Forelimb muscle (tissue), 1 donor: ENCODE measurements at places on chromosomes 5 and 9. TPM values are rescaled to one million over a fixed set of nuclear protein-coding genes. Genes with fewer than 3 reads are reported as not detected.

- DNase-seq: no peak
Observed at GRCh38 chr5:73901455-73901854, 275.5 kb downstream of the ARHGEF28 start.

The PCDHGB5 gene
- polyA plus RNA-seq: 3.1 TPM

The SLC1A1 gene
- 0.22 TPM for polyA plus RNA-seq

GRCh38 chr9:81266086-81266485 lies 423.3 kb downstream of the TLE1 start:
- no peak for DNase-seq

DNA sequence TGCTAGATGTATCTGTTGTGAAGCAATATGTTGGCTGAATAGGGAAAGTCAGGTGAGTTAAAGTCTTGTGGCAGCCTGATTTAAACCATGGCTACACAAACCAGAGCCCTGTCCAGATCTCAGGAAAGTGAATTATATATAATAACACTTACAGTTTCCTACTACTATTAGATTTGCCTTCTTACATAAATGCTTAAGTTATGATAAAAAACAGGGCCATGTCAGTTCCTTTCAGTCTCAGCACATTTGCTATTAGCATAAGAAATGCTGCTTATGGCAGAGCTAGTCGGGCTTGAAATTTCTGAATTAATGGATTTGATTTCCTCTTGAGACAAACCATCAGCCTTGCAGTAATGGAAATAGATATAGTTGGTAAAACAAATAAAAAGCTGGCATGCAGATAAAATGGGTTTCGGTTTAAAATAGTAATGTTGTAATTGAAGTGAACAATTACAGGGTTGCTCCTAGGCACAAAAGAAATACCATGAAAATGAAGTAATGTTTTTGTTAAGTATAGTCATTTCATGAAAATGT lies 664.2 kb upstream of the ZNF608 start:
- no peak for DNase-seq

DNA sequence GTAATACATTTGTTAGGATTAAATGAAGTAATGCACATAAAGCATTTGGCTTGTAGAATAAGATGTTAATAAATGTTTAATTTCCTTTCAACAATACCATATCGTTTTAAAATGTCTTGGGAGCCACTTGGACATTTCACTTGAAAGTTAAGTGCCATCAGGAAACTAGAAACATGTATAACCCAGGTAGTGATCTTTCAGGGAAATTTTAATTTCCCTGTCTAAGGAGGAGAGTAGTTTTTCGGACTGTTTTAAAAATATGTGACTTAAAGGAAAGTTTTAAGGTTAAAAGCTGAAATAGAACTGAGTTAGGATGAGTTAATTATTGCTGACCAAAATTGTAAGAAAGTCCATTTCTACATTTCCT lies 18.0 kb downstream of the CDC42SE2 start:
- DNase-seq: no peak

The DELE1 gene
- polyA plus RNA-seq: 97.7 TPM

GRCh38 chr9:84659313-84659712 lies 10.2 kb upstream of the NTRK2 start:
- no peak for DNase-seq

- no peak for DNase-seq
Observed at GRCh38 chr9:81976351-81976750, 12.2 kb upstream of the SPATA31D1 start.

The IL3 gene
- polyA plus RNA-seq: not detected

The SLC31A1 gene
- polyA plus RNA-seq: 7.8 TPM

The TUT7 gene
- 14.5 TPM for polyA plus RNA-seq

The BASP1 gene
- polyA plus RNA-seq: 27.0 TPM

The ABLIM3 gene
- polyA plus RNA-seq: 89.7 TPM

DNA sequence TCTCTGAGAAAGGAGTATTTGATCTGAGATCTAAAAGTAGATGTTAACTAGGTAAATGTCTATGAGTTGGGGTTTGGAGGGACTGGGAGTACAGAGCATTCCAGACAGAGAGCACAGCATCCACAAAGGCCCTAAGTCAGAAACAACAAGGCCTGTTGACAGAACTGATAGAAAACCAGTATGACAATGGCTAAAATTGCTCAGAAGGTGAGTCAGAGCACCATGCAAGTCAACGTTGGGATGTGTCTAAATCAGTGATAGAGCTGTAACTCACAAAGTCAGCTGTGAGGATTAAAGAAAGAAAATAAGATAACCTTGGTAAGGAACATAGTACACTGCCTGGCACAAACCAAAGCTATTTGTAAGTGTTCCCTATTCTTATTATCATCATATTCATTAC lies 124.0 kb downstream of the CETN3 start:
- no peak for DNase-seq

The ANKH gene
- polyA plus RNA-seq: 14.2 TPM

The PRSS3 gene
- not detected for polyA plus RNA-seq

The IL5 gene
- polyA plus RNA-seq: 0.29 TPM

The PDE8B gene
- 3.9 TPM for polyA plus RNA-seq

DNA sequence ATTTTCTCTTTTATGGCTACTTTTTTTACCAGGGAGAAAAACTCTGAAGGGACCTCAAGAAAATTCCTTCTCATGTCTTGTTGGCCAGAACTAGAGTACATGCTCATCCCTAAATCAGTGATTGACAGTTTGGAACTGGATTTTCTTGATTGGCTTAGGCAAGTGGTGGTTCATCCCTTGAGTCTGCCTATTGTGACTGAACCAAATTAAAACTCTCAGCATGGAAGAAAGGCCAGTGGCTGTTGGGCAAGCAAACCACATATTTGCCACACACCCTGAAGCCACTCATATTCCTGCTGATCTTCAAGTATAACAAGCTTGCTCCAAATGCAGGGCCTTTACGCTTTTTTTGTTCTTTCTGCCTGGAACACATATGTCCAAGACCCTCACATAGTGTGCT lies 7.2 kb upstream of the HOMER1 start:
- DNase-seq: no peak

DNA sequence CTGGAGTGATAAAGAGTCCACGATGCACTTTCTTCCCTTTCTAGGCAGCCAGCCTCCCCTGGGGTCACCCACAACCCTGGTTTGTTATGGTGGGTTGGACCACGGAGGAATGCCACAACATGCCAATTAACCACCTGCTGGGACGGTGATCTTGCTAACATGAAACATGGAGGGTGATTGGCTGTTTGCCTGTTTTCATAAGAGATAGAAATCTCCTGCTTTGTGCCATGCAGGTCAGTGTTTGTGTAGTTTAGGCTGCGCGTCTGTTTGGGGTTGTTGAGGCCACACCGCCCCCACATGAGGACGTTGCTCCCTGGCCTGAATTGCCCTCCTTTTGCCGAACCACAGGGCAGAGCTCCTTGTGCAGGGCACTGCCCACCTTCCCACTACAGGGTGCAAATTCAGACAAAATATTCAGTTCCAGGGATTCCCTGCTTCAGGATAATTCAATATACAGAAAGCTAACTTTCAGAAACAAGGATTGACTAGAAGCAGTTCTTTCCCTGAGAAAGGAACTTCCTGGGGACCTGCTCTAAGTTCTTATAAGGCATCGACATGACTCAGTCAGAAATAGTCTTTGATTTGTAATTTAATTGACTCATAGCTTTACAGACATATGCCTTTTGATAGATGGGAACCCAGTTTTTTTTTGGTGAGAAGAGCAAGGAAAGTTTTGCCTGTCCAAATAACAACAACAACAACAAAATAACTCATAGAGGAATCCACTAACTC lies 427.6 kb downstream of the GADD45G start:
- no peak for DNase-seq

- DNase-seq: no peak
Observed at GRCh38 chr5:34598177-34598794, 57.8 kb upstream of the RAI14 start.

- DNase-seq: no peak
Observed at GRCh38 chr5:148853868-148854267, 27.5 kb downstream of the ADRB2 start.

The PCSK5 gene
- 11.8 TPM for polyA plus RNA-seq

DNA sequence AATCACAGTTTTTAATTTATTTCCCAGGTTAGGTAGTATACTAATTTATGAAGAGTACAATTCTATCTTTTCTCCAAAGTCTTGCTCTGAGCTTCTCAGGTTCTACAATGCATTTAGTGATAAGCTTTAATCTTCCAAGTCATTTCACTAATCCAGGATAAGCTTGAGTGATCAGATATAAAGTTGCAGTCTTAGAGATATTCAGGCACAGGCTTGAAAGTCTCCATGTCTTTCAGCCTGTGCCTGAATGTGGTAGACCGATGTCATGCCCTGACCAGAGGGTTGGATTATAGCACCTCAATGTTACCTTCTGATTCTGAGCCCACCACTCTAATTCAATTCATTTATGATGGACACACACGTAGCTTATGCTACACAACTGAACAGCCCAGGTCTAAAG lies 3.2 kb downstream of the CRHBP start:
- no peak for DNase-seq

DNA sequence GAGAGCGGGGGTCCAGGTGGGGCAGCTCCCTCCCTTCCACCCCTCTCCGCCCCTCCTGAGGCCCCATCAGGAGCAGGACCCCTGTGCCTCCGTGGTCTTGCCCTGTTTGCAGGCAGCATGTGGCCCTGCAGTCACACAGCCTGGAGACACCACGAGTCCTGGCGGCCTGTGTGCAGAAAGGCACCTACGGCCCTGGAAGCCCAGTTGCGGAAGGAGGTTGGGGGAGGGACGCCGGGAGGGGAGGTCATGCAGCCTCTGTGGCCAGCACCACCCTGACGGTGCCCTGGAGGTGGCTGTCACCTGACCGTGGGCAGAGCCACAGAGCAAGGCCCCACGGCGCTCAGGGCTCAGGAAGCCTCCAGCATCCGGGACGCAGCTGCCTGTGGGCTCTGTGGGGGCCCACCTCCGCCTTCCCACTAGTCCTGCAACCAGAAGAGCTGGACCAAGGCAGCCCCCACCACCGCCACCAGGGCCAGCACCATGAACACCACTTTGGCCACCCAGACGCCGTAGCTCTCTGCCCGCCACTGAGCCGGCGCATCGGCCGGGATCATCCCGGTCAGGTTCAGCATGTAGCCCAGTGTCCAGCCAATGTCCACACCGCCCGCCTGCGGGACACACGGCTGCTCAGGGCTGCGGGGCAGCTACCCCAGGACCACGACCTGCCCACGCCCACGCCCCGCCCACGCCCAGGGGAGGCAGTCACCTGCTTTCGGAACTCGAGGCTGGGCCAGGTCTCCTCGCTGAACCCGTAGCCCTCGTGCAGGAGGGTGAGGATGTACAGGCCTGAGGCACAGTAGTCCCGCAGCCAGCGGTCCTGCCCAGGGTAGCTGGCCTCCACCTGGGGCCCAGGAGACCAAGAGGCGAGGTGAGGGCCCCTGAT lies 6.4 kb downstream of the ENTPD8 start:
- DNase-seq: no peak

- DNase-seq: peak; percentile 82
Observed at GRCh38 chr5:150783422-150783928, 4.9 kb downstream of the SMIM3 start.

DNA sequence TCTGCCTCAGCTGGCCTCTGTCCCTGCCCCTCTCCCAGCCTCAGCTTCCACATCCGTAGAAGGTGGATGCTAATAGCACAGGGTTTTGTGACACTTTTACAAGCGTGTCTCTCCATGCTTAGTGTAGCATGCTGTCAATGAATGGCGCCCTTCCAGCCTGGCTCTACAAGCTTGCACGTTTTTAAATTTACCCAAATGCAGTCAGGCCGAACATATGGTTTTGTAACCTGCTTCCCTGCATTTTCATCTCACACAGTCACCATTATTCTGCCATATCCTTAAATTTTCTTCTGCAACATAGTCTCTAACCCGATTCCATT lies 28.8 kb downstream of the FAM163B start:
- no peak for DNase-seq

DNA sequence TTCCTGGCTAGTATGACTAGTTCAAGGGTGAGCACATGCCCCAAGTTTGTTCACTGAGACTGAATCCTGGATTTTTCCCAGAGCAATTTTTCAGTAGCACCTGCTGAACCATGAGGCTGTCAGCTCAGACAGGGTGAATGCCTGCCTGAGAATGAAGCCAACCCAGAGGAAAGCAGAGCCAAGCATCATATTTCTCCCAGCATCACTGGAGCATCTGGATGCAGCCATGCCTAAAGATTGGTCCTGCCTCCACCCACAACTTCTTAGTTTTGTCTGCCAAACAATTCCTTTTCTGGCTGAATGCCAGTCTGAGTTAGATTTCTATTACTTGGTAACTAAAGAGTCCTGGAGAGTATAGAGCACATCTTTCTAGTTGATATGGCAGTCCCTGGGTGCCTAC lies 343.6 kb downstream of the CSNK1G3 start:
- DNase-seq: no peak

GRCh38 chr9:126374366-126374781 lies 47.7 kb downstream of the MVB12B start:
- no peak for DNase-seq

DNA sequence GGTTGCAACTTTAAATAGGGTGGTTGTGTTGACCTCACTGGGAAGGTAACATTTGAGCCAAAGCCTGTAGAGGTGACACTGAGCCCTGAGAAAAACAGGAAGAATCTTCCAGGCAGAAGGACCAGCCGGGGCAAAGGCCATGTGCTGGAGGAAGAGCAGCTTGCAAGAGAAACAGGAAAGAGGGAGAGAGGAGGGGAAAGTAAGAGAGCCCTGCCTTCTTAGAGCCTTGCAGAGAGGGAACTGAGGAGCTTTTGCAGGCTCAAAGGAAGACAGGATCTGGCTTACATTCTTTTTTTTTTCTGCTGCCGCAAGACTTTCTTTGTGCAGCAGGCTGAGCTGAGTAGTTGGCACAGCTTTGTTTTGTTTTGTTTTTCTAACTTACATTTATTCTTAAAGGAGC lies 17.4 kb downstream of the C9orf153 start:
- no peak for DNase-seq

The PCDHB10 gene
- polyA plus RNA-seq: 3.6 TPM

- DNase-seq: no peak
Observed at GRCh38 chr5:87787625-87788256, 375.0 kb upstream of the CCNH start.

GRCh38 chr9:88605512-88606362 lies 70.8 kb downstream of the NXNL2 start:
- DNase-seq: peak; percentile 14

DNA sequence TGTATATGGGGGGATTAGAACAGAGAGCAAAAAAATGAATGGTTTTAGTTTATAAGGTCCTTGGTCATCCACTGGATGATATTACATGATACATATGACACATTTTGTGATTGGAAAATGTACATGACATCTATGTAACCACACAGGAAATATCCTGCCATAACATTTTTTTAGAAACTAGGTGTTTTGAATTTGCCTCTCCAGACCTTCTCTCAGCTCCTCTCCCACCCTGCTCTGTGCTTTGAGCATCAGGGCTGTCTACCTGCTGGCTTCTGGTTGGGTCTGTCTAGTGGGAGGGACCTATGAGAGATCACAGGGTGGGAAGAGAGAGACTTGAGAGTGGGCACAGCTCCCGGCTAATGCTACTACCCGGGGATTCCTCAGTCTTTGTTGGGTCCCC lies 24.4 kb downstream of the AKNA start:
- no peak for DNase-seq

GRCh38 chr5:134174841-134175839 lies 1.6 kb downstream of the SKP1 start:
- DNase-seq: no peak

The PITX1 gene
- polyA plus RNA-seq: 17.8 TPM

The SHLD3 gene
- 2.4 TPM for polyA plus RNA-seq
